Right forelimb (tissue), 1 donor: ENCODE measurements at places on chromosomes 2 and 18.

DNA sequence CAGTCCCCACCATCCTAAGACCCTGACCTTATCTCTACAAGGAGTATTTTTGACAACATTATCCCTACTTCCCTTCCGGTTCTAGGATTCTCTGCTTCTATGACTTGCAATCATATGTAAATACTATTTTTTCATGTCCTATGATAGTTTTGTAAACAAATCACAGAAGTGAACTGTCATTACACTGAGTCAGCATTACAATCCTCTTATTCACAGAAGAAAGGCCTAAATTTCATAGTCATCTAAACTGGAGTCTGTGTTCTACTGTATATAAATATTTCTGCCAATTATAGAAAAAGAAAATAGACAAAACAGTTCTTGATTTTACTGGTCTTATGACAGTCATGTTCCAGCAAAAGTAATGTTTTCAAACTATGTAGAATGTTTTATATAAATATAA lies 265.1 kb downstream of the NCKAP5 start:
- no peak for DNase-seq

GRCh38 chr2:3285901-3286645 lies 91.5 kb downstream of the EIPR1 start:
- DNase-seq = no peak

DNA sequence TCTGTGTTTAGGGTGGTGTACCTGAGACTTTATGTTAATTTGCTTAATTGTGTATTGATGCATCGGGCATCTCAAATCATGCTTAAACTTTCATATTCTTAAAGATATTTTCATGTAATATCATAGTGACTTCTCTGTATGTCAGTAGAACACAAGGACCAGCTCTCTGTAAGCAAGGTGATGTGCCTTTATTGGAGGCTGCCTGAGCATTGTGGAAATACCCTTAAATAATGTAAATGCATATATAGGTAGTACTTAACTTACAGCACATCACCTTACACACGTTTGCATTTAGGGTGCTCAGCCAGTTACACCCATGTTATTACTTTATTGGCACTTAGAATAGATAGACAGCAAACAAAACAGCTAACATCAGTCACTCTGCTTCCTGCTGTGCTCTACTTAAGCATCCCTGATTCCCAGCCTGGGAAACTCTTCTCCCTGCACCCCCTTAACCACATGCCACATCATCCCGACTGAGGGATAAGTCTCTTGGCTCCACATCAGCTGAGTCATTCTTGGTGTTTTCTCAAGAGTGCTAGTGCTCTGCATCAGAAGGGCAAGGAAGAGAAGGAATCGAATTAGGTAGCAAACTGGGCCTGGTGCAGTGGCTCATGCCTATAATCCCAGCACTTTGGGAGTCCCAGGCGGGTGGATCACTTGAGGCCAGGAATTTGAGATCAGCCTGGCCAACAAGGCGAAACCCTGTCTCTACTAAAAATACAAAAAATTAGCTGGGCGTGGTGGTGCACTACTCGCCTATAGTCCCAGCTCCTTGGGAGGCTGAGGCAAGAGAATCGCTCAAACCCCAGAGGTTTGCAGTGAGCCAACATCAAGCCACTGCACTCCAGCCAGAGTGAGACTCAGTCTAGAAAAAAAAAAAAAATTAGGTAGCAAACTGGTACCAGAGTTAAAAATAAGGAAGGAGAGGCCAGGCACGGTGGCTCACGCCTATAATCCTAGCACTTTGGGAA lies 108.7 kb downstream of the MAP3K20 start:
- peak; percentile 42 for DNase-seq

DNA sequence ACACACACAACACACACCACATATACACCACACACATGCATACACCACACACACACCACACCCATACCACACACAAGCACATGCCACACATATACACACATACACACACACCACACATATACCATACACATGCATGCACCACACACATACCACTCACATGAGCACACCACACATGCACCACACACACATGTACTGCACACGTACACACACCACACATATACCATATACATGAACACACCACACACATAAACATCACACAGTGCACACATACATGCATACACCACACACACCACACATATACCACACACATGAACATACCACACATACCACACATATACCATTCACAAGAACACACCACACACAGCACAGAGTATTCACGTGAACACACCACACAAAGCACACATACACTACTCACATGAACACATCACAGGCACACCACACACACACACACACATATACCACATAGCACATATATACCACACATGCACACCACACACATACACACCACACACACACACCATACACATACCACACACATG lies 219.9 kb upstream of the RAB6C start:
- no peak for DNase-seq

GRCh38 chr2:96626553-96626942 lies 11.6 kb downstream of the KANSL3 start:
- DNase-seq = no peak

DNA sequence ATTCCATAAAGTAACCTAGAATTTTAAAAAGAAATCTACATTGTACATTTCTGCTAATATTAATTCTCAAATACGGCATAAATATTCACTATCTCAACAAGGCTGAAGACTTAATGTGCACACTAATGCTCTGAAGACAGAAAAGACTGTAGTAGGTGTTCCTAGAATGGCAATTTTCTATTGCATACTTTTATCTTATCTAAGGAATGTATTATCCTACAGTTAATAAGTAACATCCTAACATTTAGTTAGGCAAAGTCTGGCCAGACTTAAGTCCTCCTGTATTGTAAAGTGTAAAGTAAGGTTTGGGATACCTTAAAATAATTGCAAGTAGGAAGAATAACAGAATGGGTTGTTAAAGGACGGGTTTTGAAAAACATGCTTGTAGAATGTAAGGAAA lies 42.2 kb downstream of the CHST9 start:
- DNase-seq = no peak

- DNase-seq = peak; percentile 60
These were observed at the start of gene QPCT for GRCh38 chr2:37344453-37345361. Gene QPCT, plus strand, starts transcription at chr2:37344630. Its CDS starts 102 bp downstream, at chr2:37344732.

DNA sequence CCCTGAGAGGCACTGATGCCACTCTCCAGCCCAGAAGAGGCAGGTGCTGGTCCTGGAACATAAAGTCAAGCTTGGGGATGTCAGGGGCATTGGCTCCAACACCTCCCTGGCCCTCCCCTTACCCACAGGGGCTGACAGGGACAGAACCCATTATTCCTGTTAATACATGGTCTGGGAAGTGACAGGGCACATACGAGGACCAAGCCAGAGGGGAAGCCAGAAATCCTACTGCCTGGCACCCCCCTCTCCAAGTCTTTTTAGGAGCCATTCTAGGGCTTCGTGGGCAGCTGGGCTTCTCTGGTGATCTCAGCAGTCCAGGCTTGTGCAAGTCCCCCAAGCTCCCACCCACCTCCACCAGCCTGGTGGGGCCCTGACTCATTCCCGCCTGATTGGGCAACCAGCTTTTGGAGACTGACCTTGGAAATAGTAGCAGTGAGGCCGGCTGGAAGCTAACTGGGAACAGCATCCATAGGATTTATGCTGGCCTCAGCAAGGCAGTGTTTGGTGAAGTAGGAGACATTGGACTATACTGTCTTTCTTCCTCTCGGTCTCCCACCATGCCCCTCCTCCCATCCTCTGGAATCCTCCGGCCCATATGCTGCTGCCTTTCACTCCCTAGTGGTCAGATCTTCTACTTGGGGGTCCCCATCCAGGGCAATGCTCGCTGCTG lies 86.4 kb upstream of the HK2 start:
- DNase-seq = no peak

GRCh38 chr18:677951-678381 lies 20.5 kb downstream of the TYMS start:
- DNase-seq = no peak
